ENCODE measurements at places on chromosomes 16 and 17.

DNA sequence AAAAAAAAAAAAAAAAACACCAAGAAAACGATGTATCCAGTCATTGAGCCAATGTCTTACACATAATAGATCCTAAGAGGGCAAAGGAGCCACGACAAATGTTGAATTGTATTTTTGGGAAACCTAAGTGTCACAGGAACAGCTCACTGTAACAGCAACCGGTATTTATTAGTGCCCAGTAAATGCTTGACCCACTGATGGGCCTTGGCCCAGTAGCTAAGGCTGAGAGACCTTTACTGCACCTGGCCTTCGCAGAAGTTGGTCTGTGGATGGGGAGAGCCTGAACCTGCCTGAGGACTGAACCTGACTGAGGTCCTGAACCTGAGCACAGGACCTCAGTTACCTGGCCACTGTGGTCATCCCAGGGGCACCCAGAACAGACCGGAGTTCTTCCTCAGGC lies 65.0 kb upstream of the TBX2 start:
- DNase-seq: no peak

DNA sequence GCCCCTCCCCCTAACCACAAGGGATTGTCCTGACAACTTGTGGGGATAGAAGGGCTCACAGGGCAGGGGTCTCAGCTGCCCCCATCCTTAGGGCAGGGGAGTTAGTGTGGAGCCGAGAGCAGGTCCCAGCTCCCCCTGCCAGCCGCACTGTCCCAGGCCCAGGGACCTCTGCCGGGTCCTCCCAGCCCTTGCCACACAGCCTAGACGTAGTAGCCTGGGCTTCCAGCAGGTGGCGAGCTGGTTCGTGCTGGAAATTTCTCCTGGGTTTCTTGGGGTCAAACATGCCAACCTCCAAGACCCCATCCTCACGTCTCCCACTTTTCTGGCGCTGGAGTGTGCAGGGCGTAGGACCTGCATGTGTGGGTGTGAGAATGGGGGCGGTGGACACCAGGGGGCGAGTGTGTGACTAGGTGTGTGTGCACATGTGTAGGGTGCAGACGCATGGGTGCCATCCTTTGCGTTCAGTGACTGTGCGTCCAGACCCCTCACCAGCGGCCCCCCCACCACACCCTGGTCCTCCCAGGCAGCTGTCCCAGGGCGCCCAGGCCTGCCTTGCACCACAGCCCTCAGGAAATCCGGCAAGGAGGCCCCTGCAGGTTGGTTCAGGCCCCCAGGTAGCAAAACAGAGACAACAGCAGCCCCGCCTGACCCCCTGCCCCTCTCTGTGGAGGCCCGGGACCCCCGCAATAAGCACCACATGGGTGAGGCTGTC lies 29.5 kb downstream of the SBK1 start:
- DNase-seq: no peak

DNA sequence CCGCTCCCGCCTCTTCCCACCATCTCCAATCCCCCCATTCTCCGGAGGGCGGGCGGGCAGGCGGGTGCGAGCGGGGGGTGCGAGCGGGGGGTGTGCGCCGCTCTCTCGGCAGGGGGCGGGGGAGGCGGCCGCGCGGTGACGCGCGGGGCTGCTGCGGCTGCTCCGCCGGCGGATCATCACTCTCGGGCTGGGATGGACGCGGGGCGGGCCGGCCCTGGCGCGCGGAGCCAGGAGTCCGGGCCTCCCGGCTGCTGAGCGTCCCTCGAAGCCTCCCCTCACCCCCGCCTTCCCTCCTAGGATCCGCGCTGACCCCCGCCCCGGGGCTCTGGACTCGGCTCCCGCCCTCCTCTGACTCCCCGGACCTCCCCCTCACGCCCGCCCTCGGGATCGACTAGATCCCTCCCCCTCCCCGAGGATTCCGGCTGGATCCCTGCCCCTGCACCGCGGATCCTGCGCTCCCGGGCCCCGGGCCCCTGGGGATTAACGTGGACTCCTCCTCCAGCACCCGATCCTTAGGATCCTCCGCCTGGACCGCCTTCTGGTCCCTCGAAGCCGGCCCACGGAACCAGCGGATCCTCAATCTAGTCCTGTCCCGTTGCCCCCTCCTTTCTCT lies 946 bp upstream of the TMEM256 start:
- DNase-seq: peak; percentile 64

- DNase-seq: no peak
These were observed 59.3 kb downstream of the USP10 start for GRCh38 chr16:84759061-84759460.

DNA sequence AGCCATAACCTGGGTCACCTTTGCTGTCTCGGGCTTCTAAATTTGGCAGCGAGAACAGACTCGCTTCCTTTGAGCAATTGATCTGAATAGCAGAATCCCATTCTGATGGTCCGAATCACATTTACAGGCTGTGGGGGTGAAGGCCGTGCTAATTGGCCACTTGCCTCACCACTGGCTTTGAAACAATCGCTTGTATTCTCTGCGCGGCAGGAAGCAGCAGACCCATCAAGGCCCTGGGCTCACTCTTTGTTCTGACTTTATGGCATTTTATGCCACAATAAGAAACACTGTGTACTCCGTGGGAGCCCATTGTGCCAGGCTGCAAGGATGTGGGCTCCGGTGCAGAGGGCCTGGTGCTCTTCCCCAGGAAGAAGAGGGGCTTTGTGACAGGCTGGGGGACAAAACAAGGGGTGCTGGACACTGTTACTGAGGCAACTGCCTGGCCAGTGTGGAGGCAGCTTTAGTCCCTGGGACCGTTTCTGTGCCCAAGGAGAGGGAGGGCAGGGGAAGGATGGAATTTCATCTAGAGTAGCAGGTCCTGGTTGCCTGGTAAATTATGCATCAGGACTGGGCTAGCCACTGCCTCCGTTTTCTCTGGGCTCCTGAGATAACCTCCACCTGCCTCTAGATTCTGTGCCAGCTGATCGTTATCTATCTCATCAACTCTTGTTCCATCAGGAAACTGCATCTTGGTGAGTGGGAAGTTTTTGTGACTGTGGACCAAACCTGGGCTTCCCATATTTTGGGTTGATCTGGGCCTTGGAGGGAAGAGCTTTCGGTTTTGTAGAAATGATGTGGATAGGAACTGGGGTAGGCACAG lies 78.5 kb downstream of the MRC2 start:
- DNase-seq: no peak

GRCh38 chr17:4950075-4950745 lies 709 bp upstream of the ENO3 start:
- peak; percentile 78 for DNase-seq

DNA sequence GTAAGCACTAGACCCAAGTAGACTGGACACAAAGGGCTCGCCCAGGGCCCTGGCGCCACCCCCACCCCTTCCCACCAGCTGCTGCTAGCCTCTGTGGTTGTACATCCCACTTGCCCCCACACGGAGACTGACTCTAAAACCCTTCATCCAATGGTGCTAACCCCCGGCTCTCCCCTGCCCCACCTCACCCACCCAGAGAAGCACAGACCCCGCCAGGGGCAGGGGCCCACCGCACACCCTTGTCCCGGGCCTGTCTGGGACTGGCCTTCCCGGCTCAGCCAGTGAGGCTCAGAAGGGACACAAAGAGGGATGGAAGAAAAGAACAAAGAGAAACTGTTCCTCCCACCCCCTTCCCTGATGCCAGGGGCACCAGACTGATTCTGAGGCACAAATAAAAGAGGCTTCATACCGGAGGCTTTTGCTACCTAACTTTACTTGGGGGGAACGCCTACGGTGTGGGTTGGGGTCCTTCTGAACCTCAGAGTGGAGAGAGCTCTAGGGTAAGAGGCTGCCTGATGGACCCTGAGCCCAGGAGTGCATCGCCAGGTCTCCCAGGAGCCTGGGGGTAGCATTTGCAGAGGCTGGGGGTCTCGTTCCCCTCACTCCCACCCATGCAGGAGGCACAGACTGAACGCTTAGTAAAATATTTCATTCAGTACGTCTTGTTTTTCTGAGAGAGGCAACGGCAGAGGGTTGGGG lies 8.2 kb downstream of the CORO6 start:
- DNase-seq: no peak

DNA sequence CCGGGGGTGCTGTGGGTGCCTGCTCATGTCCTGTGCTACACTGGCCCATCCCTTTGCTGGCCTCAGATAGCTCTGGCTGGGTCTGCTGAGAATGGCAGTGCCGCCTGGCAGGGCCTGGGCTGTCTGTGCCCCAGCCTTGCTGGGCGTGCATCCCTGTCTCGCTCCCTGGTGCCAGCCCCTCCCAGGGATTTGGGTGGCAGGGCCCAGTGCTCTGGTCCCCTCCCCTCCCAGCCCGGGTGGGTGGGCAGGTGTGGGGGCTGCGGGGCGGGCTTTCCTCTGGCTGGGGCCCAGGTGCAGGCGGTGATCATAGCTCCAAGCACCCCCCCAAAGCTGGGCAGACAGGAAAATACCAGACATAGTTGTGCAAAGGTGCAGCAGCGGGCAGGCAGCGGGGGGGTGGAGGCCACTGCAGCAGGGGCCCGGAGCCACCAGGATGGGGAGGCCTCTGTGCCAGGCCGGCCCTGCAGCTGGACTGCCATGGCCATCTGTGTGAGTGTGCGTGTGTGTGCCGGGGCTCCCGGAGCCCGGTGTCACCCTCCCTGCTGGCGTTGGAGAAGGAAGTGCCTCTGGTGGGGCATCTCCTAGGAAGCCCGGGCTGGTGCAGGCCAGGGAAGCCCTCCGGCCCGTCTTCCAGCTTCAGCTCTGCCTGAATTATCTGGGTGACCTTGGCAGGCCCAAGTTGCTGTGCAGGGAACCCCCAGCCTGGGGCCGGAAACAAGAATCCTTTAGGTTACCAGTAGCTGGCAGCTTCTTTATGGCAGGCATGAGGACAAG lies 7.4 kb downstream of the GLIS2 start:
- no peak for DNase-seq

GRCh38 chr17:80781211-80781610 lies 210.4 kb upstream of the CHMP6 start:
- DNase-seq: no peak

DNA sequence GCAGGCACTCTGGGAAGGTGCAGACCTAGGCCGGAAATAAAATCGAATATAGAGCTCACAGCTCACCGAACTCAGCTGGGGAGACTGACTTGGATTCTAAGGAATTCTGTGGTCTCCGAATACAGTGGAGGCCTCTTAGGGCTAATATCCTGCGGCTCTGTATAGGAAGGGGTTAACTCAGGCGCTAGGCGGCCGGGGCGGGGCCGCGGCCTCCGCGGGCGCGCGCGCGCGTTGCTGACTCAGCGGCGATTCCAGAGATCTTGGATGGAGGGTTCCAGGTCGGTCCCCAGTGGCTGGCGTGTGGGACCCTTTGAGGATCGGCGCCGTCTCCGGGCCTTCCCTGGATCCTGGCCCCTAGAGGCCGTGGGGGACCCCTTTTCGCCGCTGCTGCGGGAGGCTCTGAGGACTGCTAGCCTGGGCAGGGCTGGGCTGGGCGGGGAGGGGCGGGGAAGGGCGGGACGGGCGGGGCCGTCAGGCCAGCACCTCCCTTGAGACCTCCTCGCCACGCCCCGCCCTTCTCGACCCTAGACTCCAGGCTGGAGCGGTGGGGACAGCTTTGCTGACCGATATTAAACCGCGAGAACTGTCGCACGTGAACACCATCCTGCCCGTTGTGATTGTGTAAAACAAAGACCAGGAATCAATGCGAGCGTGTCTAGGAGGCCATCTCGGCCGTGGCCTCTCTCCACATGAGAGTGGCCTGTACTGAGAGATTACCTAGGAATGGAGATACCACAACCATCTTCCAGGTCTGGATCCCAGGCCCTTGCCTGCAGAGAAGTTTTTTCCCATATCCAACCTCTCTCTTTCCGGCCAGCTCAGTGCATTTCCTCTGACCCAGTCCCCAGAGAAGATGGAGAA lies 1.4 kb upstream of the PLEKHH3 start:
- DNase-seq: peak; percentile 90
